DMS53 (cell line): ENCODE measurements at places on chromosomes 3 and 15.

DNA sequence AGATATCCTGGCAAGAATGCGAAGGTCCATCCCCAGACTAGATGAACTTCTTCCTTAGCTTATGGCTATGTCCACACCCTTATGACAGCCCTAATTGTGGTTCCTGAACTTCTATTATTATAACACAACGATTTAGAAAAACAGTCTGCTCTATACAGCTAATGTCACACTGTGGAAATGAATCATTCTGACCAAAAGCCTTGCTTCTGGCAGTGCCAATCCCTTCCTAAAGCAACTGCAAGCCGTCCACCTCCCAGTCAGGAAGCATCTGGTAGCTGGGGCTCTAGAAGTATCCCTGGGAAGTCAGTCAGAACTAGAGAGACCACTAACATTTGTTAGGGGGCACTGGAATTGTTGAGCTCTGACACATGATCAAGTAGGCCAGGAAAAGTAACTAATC is 45.0 kb downstream of the MYO5A start:
- no peak for DNase-seq

DNA sequence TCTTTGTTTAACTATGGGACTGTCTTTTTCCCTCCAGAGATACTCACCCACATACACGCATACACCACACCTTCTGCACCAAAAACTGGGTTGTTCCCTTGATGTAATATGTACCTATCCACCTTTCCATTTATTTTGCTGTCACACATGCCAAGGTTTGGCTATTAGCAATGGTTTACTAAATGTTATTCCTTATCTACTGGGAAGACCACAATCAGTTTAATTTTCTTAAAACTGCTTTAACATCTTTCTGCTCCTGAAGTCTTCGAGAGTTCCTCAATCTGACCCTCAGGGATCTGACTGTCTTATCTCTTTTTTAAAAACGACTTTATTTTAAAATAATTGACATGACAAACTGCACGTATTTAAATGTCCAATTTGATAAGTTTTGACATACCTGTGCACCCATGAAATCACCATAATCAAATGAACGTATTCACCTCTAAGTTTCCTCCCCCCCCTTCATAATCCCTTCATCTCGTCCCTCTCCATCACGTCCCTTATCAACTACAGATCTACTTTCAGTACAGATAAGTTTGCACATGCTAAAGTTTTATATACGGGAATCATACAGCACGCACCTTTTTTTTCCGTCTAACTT is 805 bp upstream of the TRPM7 start:
- DNase-seq: no peak

DNA sequence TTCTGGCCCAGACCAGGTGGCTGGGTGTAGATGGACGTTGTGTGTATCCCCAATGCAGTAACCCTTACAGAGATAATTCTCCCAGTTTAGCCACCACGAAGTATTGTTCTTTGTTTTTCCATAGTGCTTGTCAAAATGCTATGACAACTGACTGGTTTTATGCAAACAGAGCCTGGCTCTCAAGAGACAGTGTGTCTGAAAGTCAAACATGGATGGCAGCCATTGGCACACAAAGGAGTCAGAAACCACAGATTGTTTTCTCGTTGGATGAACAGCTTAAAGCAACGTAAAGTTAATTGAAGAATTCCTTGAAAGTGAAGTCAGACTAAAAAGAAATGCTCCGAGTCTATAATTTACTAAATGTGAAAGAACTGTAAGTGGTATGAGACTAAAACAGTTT is 91.2 kb downstream of the FILIP1L start:
- peak; percentile 92 for DNase-seq

- no peak for DNase-seq
Observed at GRCh38 chr3:71413572-71413971, 170.0 kb downstream of the FOXP1 start.

- peak; percentile 20 for DNase-seq
Observed at GRCh38 chr3:132629928-132630327, 29.7 kb downstream of the ACAD11 start.

DNA sequence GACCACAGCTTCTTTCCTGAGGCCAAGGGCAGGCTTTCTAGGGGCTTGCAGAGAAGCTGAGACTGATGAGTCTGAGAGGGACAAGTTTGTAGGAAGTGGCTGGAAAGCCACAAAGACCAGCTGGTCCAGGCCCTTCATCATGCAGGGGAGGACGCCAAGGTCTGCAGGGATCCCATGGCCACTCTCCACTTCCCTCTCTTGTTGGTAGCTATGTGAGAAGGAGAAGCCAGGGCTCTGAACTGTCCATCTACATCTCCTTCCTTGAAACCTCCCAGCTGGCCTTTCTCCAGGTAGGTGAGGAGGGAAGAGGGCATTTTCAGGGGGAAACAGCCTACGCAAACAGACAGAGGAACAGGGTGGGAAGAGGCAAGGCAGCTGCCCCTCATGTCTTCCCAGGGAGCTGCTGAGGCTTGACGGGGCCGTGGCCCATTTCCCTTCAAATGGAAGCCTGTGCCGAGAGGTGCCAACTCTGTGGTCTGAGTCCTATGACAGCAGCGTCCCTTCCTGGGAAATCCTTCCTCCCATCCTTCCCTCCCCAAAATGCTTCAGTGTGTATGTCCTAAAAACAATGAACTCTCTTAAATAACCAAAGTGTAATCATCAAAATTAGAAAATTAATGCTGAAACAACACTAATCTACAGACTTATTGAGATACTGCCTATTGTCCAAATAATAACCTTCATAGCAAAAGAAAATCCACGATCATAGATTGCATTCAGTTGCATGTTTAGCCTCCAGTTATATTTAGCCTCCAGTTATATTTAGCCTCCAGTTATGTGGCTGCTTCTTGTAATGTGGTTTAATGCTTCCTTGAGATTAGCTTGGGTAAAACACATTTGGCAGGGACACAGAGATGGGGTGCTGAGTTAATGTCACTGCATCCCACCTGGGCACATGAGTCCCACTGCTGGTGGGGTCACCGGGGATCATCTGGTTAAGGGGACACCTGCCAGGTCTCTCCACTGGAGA is 36.0 kb downstream of the GNB5 start:
- no peak for DNase-seq

GRCh38 chr15:37262922-37263608 is 162.7 kb upstream of the MEIS2 start:
- DNase-seq: no peak

GRCh38 chr3:195551381-195551978 is 8.4 kb upstream of the PPP1R2 start:
- DNase-seq: no peak

GRCh38 chr3:36918050-36918449 is 26.8 kb downstream of the TRANK1 start:
- DNase-seq: no peak

- peak; percentile 53 for DNase-seq
Observed at GRCh38 chr3:139629033-139629432, 48.7 kb downstream of the NMNAT3 start.

- peak; percentile 20 for DNase-seq
Observed at GRCh38 chr3:48555231-48555948, 1.2 kb downstream of the PFKFB4 start.

DNA sequence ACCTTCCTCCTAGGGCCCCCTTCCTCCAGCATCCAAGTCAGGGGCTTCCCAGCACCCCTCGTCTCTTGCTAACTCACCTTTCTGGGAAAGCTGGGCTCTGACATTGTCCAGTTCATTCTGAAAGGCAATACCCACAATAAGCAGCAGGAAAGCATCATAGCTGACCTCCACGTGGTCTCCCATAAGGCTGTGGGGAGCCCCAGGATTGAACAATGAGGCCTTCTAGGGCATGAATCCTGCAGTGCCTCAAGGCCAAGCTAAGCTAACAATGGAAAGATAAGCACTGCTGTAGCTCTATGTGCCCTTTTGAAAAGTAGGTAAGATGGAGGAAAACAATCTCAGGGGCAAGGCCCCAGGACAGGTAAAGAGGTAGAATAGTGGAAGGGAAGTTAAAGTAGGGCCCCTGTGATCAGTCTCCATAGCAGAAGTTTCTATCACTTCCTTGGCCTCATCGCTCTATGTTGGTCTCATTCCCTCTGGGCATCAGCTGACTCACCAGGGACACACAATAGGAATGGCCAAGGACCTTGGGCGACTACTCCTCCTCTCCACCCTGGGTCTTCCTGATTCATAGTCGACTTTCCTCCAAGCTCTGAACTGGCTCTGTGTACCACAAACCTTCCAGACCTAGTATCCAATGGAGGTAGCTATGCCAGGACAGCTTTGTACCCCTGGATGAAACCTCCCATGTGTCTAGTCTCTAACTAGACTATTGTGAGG is 11.7 kb downstream of the TRAIP start:
- DNase-seq: no peak

- DNase-seq: no peak
Observed at GRCh38 chr3:54736459-54736858, 191.4 kb downstream of the LRTM1 start.

DNA sequence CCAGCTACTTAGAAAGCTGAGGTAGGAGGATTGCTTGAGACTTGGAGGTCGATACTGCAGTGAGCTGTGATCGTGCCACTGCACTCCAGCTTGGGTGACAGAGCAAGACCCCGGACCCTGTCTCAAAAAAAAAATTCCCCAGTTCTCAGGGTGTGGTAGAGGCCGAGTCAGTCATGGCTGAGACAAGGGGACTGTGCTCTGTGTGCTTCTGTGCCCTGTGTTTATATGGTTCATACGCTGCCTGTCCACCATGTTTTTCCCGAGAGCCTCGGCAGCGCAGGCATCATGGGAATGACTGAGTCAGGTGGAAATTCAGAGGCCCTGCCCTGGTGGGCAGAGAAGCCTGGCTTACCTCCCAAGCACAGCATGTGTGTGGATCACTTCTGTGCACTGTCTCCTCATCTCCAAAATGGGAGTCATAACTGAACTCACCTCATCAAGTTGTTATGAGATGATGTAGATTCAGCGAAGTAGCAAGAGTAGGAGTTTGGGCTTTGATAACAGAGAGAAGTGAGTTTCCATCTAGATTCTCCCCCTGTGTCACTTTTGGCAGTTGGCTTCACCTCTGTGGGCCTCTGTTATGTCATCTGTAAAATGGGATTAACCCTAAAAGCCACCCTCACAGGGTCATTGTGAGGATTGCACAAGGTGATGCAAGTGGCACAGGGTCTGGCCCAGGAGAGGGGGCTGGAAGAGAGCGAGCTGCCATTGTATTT is 56.9 kb downstream of the FLNB start:
- DNase-seq: no peak

DNA sequence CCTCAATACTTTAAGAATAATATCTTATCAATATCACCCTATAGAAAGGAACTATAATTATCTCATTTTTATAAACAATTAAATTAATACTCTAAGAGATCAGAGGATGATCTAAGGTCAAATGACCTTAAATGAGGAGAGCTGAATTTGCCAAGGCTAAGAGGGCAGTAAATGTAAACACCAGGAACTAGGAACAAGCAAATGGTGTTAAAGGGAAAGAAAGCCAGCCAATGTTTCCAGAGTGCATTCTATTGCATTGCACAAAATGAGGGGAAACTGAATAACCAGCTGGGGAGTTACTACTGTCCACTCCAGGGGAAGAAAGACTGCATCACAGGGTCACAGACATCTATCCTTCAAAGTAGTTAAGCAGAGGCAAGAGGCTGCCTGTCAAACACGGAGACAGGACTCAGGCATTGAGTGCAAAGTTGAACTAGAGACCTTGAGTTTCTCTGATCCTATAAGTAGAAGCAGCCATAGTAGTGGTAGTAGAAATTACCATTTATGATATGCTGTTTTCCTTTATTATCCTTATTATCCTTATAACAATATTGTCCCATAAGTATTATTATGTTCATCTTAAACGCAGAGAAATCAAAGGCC is 466.4 kb downstream of the MAGI1 start:
- no peak for DNase-seq

GRCh38 chr3:43055806-43056770 is 49.8 kb downstream of the POMGNT2 start:
- DNase-seq: no peak

- no peak for DNase-seq
Observed at GRCh38 chr3:194050782-194051320, 85.1 kb upstream of the HES1 start.

DNA sequence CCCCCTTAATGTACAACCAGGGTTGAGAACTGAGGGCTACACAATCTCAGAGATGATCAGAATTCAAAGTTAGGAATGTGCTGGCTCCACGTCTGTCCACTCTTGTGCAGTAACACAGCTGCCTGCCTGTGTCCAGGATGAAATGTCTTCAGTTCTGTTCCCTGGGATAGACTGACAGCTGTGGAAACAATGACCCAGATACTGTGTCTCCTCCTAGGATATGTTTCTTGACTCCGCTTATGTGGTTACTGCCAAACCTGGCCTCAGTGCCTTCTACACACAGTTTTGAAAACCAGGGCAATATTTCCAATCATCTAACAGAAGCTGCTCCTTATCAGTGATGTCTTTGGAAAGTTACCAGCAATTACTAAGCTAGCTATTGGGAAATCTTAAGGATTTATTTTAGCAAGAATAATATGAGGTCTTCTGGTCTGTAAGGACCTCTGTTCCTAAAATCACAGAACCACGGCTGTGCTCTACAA is 67.6 kb downstream of the NOX5 start:
- no peak for DNase-seq

DNA sequence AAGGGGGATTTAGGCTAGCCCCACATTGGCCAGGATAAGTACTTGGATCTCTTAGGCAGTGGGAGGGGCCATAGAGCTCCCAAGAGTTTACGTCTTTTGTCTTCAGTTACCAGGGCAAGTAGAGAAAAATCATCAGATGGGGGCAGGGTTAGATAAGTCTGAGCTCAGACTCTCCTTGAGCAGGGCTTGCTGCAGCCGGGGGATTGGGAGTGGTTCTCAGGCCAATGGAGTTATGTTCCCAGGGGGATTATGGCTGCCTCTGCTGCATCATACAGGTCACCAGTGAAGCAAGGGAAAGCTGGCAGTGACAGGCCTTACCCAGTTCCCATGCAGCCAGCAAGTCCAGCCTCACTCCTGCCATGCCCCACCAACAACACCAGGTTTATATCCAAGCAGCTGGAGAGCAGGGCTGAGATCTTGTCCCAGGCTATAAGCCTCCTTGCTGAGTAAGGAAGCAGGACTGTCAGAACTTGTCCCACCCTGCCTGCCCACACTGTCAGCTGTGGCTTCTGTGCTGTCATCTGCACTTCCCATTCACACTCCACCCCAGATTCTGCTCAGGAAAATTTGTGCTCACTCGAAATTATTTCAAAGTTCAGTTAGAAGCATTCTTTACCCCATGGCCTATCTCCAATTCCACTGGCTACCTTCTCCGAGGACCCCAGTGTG is 215.3 kb downstream of the FAM43A start:
- DNase-seq: no peak

DNA sequence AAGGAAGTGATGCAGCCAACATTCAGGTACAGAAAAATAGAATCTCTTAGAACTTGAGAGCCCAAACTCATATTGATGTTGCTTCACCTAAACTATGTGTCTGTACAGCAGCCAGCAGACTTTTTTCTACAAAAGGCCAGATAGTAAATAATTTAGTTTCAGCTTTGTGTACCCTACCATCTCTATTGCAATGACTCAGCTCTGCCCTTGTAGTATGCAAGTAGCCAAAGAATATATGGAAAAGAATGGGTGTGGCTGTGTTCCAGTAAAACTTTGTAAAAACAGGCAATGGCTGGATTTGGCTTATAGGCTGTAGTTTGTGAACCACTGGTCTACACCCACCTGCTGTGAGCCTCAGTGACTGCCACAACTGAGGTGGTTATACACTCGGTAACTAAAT is 392.5 kb upstream of the RARB start:
- DNase-seq: no peak
